ENCODE measurements at places on chromosomes 5 and 9.

- DNase-seq: no peak
Observed at GRCh38 chr5:87594566-87594965, 181.8 kb upstream of the CCNH start.

GRCh38 chr5:28567048-28567447 lies 1528.7 kb upstream of the CDH9 start:
- DNase-seq: no peak

GRCh38 chr9:124270504-124271335 lies 13.0 kb downstream of the NEK6 start:
- peak; percentile 22 for DNase-seq

- no peak for DNase-seq
Observed at GRCh38 chr9:20504930-20505329, 117.4 kb downstream of the MLLT3 start.

GRCh38 chr5:72883850-72884249 lies 67.4 kb downstream of the TNPO1 start:
- DNase-seq: no peak

DNA sequence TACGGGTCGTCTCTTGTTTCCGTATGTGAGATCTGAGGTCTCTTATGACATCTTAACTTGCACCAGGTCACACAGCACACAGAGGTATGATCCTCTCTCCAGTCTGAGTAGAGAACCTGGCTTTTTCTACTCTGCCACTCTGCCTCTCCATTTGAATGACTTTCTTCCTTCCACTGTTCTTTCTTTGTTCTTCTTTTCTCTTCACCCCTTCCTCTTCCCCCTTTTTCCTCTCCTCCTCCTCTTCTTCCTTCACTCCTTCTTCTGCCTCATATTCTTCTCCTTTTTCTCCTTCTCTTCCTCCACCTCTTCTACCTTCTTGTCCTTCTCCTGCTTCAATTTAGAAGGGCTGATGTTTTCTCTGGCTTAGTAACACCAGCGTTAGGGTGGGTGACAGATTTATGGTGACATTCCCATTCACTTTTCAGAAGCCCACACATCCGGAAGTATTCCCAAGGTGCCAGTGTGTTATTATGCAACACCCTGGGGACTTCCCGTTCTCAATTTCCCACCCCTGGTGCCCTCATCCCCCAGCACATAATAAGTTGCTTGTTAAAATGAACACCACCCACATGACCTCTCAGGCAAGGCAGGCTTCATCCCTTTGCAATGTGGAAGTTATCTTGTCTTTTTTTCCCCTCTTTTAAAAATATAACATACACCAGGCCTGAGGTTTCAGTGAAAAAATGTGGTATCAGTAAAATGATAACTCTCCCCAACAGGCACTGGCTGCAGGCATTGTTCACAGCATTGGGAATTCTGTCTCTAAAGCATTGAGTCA lies 122.0 kb downstream of the PAPPA start:
- no peak for DNase-seq

DNA sequence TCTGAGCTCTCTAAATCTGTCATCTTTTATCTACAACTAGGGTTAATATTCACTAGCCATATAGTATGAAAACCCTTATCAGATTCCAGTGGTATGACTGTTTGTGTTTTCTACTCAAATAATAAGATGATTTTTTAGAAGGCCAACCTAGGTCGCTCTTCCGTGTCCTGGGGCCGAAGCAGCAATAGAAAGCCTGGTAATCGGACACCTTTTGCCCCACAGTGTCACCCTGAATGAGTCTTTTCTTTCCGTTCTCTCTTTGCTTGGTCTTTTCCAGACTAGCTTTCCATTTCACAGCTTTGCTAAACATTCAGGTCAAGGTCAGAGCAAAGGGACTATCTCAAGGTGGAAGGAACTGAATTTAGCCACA lies 243.3 kb upstream of the ANKRD55 start:
- no peak for DNase-seq

- no peak for DNase-seq
Observed at GRCh38 chr5:4191041-4191440, 595.4 kb downstream of the IRX1 start.

GRCh38 chr9:134537951-134538641 lies 103.5 kb upstream of the COL5A1 start:
- no peak for DNase-seq

DNA sequence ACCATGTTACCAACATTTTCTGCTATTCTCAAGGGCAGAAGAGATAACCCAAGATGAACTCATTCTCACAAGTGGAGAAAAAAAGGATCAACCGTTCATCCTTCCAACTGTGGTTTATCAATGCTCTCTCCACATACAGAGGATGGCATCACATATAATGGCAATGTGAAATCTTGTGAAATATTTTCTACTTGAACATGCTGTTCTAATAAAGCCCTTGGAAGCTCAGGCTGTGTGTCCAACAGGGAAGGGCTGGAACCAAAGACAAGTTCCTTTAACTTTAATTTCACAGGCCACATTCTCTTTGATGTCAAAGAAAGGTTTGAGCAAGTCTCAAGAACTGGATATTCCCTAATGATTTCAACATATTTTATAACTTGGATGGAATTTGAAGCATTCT lies 230.5 kb downstream of the SPOCK1 start:
- DNase-seq: no peak

DNA sequence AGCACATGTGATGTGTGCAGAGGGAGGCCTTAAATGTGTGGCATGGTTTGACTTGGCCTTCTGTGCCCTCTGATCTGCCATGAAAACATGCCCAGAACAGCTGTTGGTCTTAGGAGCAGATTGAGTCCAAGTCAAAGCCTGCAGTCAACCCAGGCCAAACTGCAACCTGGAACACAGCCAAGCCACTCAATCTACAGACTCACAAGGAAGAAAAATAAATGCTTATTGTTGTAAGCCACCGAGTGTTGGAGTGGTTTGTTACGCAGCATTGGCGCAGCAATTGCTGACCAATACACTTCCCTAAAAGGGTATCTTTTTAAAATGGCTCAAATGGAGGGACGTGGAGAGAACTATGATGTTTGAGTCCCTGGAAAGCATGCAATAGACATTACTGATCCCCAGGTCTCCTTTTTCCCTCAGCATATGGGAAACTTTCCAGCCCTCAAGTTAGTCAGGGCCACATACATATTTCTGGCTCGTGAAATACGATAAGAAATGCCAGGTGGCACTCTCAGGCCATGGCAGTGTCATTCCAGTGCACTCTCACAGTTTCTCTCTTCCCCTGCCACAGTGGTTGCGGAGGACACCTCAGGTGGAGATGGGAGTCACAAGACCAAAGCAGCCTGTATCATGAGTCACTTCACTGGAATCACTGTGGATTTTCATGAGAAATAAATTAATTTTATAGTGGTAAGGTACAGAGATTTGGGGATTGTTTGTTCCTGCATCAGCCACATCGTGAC lies 168.0 kb upstream of the ZNF618 start:
- no peak for DNase-seq

DNA sequence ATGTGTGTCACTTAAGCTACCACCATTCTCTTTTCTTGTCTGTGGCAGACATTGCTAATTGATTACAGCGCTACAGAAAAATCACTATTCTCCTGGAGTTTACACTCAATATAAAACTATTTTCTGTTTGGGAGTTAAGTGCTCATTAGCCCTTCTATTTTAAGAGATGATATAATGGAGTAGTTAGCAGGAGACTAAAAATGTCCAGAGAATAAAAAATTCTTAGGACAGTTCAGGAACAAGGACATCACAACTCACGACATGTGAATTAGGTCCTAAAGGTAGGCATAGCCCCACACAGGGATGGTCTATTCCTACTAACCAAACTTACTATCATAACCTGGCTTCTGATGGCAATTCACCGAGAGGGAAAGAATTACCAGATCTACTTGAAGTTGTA lies 258.5 kb downstream of the KIAA0825 start:
- DNase-seq: no peak

DNA sequence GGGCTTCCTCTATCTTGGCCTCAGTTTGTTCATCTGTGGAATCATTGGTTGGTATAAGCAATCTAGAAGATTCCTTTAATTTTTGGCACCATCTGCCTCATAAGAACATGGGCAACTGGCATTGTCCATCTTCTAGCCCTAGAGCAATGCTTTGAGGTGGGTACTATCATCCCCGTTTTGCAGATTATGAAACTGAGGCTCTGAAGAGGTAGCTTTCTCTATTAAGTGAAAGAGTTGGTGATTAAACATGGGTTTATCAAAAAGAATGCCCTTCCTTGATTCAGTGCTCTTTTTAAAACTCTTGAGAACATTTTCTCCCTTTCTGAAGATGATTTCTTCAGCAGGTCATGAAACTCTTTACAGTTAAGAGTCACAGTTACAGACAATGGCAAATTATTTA lies 42.4 kb upstream of the TGFBR1 start:
- DNase-seq: no peak

- DNase-seq: peak; percentile 71
Observed at GRCh38 chr9:69181908-69182353, 7.9 kb downstream of the TJP2 start.

DNA sequence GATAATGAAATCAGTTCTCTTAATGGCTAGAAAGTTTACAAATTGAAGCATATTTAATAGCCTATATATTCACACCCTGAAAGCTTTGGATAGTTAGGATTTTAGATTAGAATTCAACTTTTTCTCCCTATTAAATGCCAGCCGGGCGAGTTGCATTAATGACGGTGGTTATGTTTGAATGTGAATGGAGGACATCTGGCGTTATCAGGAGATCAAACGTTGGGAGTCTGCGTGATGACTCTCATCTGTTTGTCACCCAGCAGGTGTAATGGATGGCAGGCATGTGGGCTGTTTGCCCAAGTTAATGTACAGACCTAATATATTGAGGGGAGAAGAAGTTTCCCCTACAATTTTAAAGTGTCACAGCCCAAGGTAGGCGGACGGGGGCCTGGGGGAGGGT lies 1227.7 kb upstream of the WWC1 start:
- no peak for DNase-seq

- no peak for DNase-seq
Observed at GRCh38 chr5:36666274-36666673, 59.9 kb downstream of the SLC1A3 start.

DNA sequence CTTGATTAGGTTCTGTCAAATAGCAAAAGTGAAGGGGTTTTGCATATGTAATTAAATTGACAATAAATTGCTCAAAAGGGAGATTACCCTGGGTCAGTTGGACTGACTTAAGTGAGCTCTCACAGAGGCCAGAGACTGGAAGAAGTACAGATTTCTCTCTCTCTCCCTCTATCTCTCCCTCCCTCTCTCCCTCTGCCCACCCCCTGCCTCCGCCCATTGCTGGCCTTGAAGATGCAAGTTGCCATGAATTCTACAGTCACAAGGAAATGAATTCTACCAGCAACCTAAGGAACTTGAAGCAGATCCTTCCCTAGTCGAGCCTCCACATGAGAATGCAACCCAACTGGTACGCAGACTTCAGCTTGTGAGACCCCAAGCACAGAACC lies 119.2 kb downstream of the LPAR1 start:
- no peak for DNase-seq

DNA sequence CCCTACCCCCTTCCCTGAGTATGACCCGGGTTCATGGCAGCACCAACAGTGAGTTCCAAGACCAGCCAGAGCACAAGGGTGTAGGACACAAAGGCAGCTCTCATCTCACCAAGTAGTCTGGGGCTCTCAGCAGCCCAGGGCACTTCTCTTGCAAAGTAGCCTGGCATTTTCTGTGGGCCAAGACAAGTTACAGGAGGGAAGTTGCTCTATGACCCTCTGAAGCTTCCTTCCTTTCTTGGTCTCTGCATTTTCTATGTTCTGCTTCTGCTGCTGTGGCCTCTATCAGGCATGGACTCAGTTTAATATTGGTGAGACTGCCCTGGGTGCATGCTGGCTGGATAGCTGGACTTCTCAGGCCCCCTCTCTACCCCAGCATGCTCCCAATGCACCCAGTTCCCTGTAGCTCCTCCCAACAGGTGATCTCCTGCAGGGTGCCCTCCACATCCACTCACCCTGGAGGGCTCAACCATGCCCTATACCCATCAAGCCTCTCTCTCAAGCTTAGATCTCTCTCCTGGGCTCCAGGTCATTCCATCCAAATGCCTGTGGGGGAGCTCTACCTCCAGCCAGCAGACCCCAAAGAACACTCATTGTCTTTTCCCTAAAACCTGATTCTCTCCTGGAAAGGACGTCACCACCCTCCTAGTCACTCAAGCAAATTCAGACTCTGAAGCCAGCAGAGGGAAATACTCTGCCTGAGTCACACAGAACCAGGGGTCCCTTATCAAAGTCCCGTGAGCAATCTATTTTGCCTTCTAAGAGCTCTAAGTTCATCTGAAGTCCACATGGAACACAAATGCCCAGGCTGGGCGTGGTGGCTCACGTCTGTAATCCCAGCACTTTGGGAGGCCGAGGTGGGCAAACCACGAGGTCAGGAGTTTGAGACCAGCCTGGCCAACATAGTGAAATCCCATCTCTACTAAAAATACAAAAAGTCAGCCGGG lies 13.8 kb downstream of the TBC1D2 start:
- DNase-seq: peak; percentile 44

DNA sequence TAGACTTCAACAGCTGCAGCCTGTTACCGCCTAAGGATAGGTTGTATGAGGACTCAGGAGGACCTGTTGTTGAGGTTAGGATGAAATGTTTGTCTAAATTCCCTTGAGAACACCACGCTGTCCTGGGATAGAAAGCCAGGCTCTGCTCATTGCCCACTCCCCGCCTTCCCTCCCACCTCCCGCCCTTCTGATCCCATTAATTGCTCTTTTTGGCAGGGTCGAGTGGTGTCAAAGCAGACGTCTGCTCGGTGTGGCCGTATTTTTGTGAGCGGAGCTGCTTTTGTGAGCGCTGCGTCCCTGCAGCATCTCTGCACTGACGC lies 62.3 kb downstream of the SPATA31C2 start:
- no peak for DNase-seq

DNA sequence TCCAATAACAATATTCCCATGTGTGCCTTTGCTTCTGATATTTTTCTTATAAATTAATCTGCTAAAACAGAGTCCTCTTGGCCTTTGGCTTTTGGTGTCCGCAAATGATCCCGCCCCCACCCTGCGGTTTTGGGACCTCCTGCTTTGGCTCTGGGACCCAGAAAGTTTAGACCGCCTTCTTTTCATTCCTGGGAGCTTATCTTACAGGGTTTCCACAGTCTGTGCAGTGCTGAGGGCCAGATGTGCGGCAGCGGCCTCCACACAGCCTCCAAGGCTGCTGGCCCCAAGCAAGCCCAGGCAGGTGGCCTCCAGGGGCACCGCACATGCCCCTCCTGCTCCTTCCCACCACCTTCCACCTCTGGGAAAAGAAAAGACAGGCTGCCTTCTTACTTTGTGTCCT lies 191.5 kb downstream of the ERCC6L2 start:
- no peak for DNase-seq

DNA sequence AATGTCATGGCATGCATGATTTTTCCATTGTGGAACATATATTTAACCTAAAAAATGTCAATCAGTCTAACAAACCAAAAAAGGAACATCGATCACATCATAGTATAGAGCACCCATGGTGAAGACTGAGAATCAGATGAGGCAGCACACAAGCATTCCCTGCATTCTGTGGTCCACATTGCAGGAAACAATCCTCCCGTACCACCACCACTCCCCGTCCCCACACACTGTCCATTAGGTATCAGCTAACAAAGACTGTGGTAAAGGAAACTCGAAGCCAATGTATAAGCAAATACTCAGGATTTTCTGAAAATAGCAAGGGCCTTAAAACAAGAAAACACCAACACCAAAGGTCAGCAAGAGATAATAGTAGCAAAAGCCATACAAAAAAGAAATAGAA lies 1104.4 kb upstream of the SEMA6A start:
- no peak for DNase-seq

- no peak for DNase-seq
Observed at GRCh38 chr5:53160895-53161294, 51.3 kb upstream of the MOCS2 start.

GRCh38 chr9:98787766-98788335 lies 8.5 kb downstream of the ANKS6 start:
- DNase-seq: no peak

Data from CD14-positive monocyte (primary cell).